ENCODE measurements at places on chromosomes 6 and 20. TPM values are rescaled to one million over a fixed set of nuclear protein-coding genes. Genes with fewer than 3 reads are reported as not detected.

DNA sequence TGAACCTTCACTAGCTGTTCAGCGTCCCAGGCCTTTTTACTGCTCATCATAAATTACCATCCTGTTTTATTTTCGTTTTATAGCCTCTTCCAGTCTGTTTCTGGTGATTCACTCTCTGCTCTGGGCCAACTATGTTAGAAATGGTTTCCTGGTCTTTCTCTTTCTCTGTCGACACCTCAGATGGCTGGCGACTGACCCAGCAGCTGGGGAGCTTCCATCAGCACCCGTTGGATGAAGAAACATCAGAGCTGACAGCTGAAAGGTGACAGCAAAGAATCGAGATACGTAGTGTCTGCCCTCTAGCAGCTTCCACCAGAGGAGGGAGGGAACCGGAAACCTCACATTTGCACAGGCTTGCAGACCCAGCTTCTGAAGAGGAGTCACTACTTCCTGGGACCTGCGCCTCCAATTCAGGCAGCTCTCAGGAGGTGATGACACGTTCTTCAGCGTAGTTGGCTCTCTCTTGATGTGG is 82.9 kb upstream of the MLN start:
- peak; percentile 72 for DNase-seq
- peaks cover 9% of the 10 kb centered on the region for H3K4me1 ChIP-seq
- no peaks in the 10 kb centered on the region for H3K36me3 ChIP-seq
- no peak overlapping the region for H3K27ac ChIP-seq
- H3K4me3 ChIP-seq = no peak overlapping the region
- peaks cover 16% of the 10 kb centered on the region for H3K27me3 ChIP-seq

GRCh38 chr6:134195164-134195906 is 122.6 kb downstream of the SGK1 start:
- peak; percentile 87 for DNase-seq
- no peak overlapping the region for H3K27ac ChIP-seq
- no peaks in the 10 kb centered on the region for H3K36me3 ChIP-seq
- no peaks in the 10 kb centered on the region for H3K4me1 ChIP-seq
- no peak overlapping the region for H3K4me3 ChIP-seq
- H3K27me3 ChIP-seq = no peaks in the 10 kb centered on the region

GRCh38 chr6:41818271-41819054 is 31.0 kb downstream of the TOMM6 start:
- H3K4me1 ChIP-seq = no peaks in the 10 kb centered on the region
- no peak overlapping the region for H3K4me3 ChIP-seq
- H3K27me3 ChIP-seq = no peaks in the 10 kb centered on the region
- no peak for DNase-seq
- no peak overlapping the region for H3K27ac ChIP-seq

GRCh38 chr20:44336725-44337380 is at the start of gene R3HDML:
R3HDML (plus strand) TSS chr20:44337043; CDS start chr20:44337158, 115 bp downstream.
- DNase-seq = no peak
- no peak within 1 kb of the TSS for H3K4me3 ChIP-seq
- H3K36me3 ChIP-seq = no peaks in the 10 kb centered on the region
- H3K27me3 ChIP-seq = peaks cover 10% of the 10 kb centered on the region
- no peak within 1 kb of the TSS for H3K27ac ChIP-seq

- H3K36me3 ChIP-seq = no peaks in the 10 kb centered on the region
- H3K27ac ChIP-seq = no peak overlapping the region
- no peak overlapping the region for H3K4me3 ChIP-seq
- no peaks in the 10 kb centered on the region for H3K27me3 ChIP-seq
- no peak for DNase-seq
- H3K4me1 ChIP-seq = no peaks in the 10 kb centered on the region
Measured at GRCh38 chr6:161796681-161797080, 522.8 kb upstream of the AGPAT4 start.

Gene SNAP25
- 3.1 TPM for total RNA-seq

Gene GLP1R
- under 0.01 TPM for total RNA-seq

Gene HS3ST5
- 0.58 TPM for total RNA-seq

Gene PTPRK
- 21.2 TPM for total RNA-seq

Gene PKHD1
- 11.1 TPM for total RNA-seq

Gene CPXM1
- 41.5 TPM for total RNA-seq

Gene PEDS1
- total RNA-seq = 16.8 TPM
